ENCODE measurements at places on chromosomes 7 and 10.
A peak's percentile ranks its signal among the peaks of the same experiment; 100 is the strongest.

GRCh38 chr7:31953432-31953831 lies 116.8 kb downstream of the PDE1C start:
- no peak for DNase-seq

DNA sequence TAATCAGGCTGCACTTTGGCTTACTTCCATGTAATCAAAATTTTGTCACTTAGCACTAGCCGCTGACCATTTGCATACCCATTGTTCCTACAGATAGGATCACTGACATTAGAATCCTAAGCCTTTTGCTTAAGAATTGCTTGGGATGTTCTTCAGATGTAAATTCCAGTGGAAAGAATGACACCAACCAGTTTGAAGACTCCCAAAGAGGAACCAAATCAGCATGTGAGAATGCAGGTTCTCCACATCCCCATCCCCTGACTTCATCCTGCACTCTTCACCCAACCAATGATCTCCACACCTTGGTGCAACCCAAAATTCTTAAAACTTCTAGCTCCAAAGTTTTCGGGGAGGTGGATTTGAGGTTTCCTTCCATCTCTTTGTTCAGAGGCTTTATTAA lies 345.6 kb downstream of the GPAM start:
- no peak for DNase-seq

GRCh38 chr7:36079446-36080025 lies 73.5 kb upstream of the EEPD1 start:
- no peak for DNase-seq

DNA sequence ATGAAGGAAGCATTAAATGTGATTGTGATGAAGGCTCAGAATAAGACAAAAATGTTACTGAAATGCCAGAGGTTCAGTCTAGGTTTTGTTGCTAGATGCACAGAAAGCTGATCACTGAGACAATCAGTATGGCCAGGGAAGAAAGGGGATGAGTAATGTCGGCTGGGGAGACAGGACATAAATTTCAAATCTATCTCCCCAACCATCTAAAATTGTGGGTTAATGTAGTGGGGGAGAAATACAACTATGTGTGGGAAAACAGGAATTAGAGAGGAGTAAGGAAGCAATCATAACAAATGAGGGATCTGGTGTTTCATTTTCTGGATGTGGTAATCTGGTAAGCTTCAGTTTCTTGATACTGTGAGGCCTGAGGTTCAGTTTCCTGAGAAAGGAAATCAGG lies 1111.0 kb downstream of the XPNPEP1 start:
- DNase-seq: no peak

DNA sequence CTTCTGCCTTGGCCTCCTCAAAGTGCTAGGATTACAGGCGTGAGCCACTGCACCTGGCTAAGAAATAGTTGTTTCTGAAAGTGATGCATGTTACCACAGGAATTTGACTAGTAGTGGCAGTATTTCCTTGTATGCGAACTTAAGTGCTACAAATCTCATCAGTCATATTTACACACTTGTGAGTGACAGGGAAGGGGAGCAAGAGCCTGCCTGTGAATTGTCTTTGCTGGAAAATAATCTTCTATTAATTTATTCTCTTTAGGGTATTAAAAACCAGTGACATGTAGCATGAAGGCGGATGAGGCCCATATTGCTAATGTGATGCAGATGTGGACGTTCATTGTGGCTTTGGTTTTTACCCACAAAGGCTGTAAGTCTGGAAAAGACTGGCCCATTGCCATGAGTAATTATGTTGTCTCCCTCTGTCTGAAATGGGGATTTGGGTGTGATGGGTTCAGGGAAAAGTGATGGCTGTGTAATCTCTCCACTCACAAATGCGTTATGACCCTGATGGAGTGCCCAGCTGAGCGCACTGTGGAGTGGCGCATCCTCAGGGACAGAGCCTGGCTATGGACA lies 97.6 kb downstream of the CCNY start:
- DNase-seq: no peak

DNA sequence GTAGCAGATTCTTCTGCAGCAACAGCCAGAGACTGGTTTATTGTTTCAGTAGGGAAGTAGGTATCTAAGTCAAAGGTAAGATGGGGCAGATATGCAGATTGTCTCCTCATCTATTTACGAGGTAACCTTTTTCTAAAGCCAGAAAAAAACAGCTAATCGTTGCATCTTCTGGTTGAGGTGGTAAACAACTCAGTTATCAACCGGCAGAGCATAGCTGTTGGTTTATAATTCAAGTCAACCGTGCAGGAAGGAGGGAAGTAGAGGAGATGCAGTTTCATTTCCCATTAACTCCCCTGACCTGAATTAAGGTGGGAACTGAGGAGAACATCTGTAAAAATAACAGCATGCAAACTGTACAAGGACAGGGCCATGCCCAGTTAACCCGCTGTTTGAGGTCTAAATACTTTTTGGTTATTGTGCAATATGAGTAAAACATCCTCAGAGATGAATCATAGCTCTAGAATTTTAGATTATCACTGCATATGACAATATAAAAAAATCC lies 156.5 kb upstream of the ITGB1 start:
- DNase-seq: no peak

DNA sequence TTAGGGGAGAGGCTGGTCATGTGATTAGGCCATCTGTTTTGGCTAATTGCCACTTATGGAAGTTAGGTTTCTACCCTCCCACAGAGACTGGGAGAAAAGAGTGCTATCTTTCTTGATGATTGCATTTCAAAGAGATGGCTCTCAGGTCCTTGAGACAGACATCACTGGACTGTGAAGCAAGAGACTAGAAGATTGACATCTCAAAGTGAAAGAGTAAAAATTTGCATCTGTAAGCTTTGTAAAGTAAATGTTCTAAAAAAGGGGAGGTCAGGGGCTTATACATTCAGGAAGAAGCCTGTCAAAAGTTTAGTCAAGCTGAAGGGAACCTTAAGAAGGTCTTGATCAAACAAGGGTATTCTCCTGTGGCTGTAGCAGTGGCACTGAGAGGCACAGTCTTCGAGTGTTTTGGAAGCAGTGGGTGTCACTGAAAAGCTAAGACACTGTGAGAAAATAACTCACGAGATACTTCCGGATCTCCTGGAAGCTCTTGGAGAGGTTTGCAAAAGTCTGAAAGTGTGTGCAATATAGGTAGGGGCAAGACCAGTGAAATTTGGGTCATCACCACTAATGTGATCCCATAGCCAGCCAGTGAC lies 342.1 kb downstream of the PHF14 start:
- no peak for DNase-seq

DNA sequence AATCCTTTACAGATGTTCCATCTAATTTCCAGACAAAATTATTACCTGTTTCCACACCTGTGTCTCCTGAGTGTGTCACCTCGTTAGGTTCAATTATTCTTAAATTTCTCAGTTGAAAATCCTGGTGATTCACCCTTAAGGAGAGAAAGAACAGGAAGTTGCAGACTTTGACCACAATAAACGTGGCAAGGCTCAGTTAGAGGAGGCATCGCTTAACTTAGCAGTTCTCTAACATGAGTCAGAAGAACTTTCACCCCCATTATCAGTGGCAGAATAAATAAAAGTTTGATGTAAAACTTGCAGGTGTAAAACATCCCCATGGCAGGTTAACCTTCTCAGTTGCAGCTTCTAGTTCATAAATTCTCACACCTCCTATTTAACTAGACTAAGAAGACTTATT lies 8.3 kb downstream of the XPNPEP1 start:
- no peak for DNase-seq

- DNase-seq: no peak
These were observed 77.3 kb downstream of the SEMA3A start for GRCh38 chr7:84117304-84117703.

DNA sequence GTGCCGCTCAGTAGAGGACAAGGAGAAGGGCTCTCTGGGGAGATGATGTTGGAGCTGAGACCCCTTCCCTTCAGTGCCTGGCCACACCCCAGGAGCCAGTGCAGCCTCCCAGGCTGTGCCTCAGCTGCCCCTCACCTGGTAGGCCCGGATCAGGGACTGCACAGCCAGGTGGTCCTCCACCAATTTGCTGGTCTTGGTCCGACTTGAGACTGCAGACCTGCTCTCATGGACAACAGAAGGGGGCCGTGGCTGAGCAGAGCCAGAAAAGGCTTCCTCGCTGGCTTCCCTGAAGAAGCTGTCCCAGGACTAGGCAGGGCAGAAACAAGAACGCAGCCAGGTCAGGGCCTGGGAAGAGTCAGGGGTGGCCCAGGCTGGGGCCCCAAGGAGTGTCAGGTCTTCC lies 5.5 kb downstream of the OGDHL start:
- no peak for DNase-seq

DNA sequence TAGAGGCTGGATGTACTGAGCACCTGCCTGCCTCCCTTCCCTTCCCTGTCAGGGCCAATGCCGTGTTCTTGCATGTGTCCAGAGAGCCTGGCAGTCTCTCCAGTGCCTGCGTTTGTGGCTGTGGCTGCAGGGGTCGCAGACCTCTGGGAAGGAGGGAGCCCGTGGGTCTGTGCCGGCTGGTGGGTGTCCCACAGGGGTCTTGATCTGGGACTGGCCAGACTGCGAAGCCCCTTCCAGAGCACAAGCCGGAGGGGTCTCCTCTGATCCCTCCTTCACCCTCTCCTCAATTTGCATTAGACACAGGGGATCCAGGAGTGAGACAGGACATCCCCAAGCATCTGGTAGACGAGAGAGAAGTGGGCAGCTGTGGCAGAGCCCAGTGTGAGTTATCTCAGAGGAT lies 199.2 kb downstream of the ADARB2 start:
- no peak for DNase-seq

DNA sequence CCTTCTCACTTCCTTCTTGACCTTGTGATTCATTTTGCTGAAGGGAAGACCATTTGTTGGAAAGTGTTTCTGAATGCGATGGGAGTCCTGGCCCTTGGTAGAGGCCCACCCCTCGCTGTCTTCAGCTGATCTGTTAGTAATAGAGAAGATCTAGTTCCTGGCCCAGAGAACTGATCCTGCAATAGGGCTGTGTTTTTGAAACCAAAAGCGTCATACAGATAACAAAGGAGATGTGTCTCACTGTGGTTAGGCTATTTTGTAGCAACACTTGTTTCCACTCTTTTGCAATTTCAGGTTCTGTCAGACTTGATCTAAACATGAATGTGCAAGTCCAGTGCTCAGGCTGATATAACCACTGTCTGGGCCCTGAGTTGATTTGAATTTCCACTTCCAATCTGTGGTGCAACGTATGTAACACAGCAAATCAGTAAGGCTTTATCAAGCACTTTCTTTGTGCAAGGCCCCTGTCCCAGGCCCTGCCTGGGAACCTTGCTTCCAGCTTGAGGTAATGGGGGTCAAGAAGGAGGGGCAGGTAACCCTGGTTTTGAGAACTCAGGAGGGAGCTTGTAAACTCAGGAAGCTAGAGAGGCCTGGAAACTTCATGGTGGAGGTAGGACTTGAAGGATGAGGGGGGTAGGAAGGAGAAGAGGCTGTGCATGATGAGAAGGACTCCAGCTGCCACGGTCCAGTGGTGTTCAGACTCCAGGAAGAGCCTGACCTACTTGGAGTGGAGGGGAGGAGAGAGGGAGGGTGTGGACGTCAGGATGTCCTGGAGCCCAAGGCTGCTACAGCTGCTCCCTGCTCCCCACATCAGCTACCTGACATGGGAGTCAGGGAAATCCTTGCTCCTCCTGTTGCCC lies 42.2 kb upstream of the SRGN start:
- no peak for DNase-seq

GRCh38 chr7:92598310-92598981 lies 8.3 kb upstream of the FAM133B start:
- DNase-seq: no peak

GRCh38 chr10:69554611-69555010 lies 18.6 kb downstream of the NEUROG3 start:
- no peak for DNase-seq

DNA sequence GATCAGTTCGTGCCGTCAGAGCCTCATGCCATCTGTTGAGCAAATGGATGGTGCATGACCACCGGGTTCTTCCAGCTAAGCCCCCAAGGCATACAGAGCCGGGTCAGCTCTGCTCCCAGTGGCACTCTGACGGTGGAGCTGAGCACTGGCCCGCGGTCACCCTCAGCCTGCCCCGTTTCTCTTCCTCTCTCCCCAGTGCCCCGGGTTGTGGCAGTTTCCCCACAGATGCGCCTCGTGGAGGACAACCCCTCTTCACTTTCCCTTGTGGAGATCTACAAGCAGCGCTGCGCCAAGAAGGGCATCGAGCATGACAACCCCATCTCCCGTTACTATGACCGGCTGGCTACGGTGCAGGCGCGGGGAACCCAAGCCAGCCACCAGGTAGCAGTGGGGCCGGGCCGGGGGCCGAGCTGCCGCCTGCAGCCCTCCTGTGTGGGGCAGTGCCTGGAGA lies 129.9 kb downstream of the TRRAP start:
- no peak for DNase-seq

DNA sequence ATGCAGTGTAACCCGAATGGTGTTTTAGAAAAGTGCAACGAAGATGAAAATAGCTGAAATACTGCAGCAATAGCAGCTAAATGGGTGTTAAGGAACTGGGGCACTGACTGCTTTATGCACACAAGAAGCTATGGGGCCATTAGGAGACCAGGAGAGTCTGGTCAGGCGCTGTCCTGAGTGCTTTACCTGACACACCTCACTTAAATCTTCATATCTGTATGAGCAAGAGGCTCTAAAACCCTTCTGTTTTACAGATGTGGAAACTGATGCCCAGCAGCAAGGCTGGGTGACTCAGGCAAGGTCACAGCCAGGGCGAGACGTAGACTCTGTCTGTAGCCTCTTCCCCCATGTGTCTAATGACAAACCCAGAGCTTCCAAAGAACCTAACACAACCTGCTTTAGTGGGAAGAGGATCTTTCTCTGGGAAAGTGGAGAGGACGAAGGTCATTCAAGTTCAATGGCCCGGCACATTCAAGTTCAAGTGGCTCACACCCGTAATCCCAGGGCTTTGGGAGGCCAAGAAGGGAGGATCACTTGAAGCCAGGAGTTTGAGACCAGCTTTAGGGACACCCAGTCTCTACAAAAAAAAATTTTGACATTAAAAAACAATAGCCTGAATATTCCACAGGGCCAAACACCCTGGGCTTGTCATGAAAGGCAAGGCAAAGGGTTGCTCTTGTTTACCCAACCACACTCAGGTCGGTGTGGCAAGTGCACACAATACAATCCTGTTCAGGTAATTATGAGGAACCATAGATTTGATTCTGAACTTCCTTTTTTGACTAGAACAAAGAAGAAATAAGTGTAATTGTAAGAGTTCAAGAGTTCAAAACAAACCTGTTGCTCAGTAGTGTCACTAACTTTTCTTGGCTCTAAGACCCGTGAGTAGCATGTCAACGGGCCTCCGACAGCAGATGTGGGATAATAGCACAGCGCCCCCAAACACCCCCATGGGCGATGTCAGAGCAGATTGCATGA lies 53.7 kb upstream of the KLF6 start:
- no peak for DNase-seq

DNA sequence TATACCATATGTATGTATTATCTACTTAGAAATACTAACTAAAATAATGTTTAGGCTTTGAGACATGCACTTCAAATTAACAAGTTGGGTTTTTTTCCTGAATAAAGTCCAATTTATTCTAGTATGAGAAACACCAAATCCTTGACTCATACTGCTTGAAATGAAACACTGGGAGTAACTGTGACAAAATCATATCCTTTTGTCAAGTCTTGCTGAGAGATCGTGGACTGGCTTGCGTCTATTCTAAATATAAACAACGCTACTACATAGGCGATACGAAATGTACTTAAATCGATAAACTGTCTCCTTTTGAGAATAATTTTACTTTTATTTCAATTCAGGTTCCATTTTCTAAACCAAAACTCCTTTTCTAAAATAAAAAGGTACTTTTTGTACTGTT lies 16.3 kb downstream of the SMURF1 start:
- no peak for DNase-seq

- DNase-seq: peak; percentile 26
These were observed 171.4 kb downstream of the ST7 start for GRCh38 chr7:117124591-117125220.

All from stimulated activated naive B cell treated with anti-CD40 and anti-IgM and Interleukin-4, amounts not matched to agents 10 μg/mL and 1 μg/mL and 100 μg/mL, for 72 hours (primary cell).